Body of pancreas (tissue), 4 donors: ENCODE measurements at places on chromosomes 13 and 19.

DNA sequence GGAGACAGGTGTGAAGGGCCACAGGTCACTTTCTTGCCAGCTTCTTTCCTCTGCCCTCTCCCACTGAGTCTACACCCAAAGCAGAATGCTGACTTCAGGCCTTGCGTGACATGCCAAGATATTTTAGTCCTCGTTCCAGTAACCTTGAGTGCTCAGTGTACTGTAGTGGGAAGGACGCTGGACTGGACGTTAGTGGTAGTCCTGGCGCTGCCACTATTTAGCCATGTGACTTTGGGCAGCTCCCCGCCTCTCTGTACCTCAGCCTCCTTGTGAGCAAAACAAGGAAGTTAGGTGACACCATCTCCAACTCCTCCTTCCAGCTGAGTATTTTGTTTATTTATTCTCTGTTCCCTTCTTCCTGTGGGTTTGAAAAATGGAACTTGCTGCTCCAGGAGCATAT is 86.1 kb downstream of the FRY start:
- DNase-seq, result peak; percentile 83

- no peak for DNase-seq
These were observed 39.5 kb downstream of the SERP2 start for GRCh38 chr13:44413095-44413494.

- no peak for DNase-seq
These were observed 14.6 kb downstream of the AKAP8L start for GRCh38 chr19:15404097-15404779.

DNA sequence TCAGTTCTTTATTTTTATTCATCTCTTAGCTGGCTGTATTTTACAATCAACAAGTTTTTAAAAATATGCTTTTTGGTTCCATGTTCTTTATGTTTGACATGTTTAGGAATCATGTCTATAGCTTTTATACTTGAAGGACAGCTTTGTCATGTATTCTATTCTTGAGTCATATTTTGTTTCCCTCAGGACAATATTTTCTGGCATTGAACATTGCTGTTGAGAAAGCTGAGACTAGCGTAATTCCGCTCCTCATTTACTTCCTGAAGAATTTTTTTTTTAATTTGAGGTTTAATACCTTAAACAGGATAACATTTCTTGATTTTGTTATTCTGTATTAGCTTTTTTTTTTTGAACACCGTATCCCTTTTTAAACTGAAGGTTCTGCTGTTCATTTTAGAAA is 53.2 kb downstream of the RB1 start:
- no peak for DNase-seq

GRCh38 chr19:51181377-51181912 is 39.3 kb downstream of the SIGLEC7 start:
- DNase-seq, result no peak

DNA sequence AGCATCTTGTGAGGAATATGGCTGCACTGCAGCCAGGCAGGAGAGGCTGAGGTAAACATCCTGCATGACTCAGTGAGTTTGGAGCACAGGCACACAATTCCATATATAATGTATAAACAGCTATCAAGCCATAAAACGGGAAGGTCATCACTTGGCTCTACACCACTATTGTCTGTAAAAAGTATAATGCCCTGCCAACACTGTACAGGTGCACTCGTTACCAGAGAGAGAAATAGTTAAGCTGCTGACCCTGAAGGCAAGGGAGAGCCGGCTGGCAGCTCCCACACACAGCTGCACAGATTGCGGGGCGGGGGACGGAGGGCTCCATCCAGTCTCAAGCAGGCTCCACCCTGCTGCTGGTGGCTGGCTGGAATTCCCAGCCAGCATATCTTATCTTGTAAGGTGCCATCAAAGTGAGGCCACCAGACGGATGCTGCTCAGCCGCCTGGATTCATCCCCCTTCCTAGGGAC is 668.1 kb downstream of the SLITRK5 start:
- no peak for DNase-seq

- no peak for DNase-seq
These were observed 52.5 kb downstream of the GARRE1 start for GRCh38 chr19:34306824-34307223.

DNA sequence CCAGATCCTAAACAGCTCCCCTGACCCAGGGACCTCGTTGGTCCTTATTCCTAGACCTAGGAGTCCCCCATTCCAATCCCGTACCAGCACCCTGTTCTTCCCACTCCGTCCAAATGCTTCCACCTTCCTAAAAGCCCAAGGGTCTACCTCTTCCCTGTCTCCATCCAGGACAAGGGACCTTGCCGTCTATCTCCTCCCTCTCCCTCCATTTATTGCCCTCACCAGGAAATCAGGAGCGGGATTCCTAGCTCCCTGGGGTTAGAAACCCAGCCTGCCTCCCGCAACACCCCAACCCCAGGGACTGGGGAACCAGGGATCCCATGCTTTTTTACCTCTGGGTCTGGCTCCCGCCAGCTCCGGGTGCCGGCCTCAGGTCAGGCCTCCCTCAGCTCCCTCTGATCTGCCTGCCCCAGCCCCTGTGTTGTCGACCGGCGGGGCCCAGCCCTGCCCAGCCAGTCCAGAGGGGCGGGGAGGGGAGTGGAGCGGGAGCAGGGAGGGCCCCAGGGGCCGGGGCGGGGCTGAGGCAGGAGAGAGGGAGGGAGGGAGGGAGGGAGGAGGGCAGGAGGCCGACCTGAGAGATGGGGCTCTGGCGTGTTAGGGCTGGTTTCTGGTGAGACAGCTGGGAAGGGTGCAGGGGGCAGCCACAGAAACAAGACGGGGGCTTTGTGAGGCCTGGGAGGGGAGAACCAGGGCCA is at the start of gene B3GNT8:
Gene B3GNT8 (minus strand): TSS at position 423 of the 695 bp plus-strand sequence. CDS start 596 bp downstream, outside the sequence.
- peak; percentile 80 for DNase-seq

DNA sequence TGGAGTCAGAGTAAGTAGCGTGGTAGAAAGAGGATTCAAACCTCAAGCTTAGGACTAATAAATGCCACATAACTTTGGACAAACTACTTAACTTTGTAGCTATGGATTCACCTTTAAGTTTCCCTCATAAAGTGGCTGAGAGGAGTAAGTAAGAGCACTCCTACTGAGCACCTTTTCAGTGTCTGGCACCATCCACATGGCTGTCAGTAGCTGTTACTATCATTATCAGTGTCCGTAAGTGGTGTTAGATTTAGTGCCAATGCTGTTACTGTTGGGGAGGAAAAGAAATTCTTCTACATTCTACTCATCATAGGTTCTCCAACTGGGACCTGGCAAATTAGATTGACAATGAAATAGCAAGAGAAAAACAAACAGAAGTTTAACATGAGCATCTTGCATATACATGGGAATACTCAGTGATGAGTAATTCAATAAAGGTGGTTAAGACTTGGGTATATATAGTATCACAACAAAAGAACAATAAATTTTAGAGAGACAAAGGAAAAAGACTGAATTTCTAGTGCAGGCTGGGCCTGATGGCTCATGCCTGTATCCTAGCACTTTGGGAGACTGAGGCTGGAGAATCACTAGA is 165.6 kb upstream of the NBEA start:
- no peak for DNase-seq

GRCh38 chr13:63307228-63307627 is 1891.6 kb upstream of the PCDH20 start:
- peak; percentile 48 for DNase-seq

- DNase-seq, result no peak
These were observed 8.9 kb downstream of the FPR1 start for GRCh38 chr19:51742789-51743188.

DNA sequence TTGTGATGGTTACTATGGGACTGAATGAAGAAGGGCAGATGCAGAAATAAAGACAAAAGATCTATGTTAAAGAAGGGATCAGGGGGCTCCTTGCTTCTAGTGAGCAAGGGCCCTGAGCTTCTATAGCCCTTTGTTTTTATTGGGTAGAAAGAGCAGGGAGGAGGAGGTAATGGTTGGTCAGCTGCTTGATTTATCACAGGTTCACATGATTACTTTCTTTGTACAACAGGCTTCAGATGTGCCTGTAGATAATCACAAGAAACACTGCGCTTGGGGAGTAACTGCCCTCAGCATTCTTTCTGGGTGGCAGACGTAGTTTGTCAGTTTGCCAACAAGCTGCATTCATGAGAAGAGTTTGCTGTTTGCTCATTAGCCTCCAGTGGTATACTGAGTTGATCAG is 4.8 kb upstream of the ZNF439 start:
- no peak for DNase-seq

DNA sequence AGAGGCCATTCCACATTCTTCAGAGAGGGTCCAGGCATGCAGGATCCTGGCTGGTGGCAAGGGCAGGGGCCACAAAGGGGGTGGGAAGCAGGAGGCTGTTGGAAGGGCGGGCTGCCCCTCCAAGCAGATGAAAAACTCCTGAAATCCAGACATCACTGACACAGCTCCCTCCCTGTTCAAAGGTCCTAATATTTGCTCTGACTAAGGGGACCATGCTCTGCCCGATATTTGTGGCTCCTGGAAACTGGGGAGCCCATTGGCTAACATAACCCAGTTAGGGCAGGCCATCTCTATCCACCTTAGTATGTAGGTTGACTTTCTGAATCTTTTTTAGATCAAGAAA is 3.3 kb upstream of the CDX2 start:
- no peak for DNase-seq

GRCh38 chr19:30107251-30107650 is 165.2 kb downstream of the URI1 start:
- DNase-seq, result no peak

DNA sequence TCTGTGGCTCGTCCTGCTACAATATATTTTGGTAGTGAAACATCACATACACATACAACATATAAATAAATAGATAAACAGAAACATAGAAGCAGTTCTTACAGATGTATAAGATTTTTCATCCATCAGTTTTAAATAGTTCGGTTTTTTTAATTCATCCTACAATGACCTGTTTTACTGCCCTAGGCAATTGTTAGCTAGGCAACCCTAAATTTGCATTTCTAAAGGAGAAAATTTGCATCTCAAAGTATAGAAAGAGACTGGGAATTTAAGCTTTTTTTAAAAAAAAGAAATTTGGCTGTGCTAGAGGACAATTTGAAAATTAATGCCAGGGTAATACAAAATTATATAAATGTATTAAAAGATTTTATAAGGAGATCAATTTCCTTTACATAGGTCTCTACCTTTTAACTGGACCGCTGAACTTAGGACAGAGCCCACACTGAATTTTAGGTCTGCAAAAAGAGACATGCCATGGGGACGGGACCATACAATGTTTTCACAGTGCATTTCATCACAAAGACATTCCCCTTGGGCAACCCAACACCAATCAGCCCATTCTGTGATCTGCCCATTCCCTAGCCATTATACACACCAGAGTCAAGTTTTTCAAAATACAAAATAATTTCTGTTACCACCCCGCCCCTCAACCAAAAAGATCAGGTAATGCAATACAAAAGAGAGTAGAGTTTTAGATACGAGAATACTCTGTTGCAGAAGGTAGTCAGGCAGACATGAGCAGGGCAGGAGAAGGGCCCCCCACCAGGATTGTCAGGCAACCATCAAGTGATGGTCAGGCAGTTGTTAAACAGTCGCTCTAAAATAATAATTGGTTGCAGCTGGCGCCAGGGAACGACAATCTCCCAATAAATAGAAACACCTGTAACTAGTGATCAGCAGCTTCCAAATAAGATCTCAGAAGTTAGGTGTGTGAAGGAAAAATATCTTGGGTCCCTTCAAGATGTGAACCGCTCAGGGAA is 299.7 kb upstream of the SGCG start:
- no peak for DNase-seq

- DNase-seq, result peak; percentile 20
These were observed 132.2 kb downstream of the FREM2 start for GRCh38 chr13:38819053-38819452.

GRCh38 chr13:113637262-113638160 is 20.5 kb downstream of the ATP4B start:
- DNase-seq, result no peak

- peak; percentile 52 for DNase-seq
These were observed 3.5 kb downstream of the LYPD5 start for GRCh38 chr19:43798546-43799409.
